CD4-positive, alpha-beta T cell treated with Interleukin-21 for 1 hour (primary cell): ENCODE measurements at places on chromosomes 16 and 17.
A peak's percentile ranks its signal among the peaks of the same experiment; 100 is the strongest.

- DNase-seq, result no peak
Measured at GRCh38 chr17:57638284-57638683, 106.8 kb downstream of the CCDC182 start.

GRCh38 chr16:87856791-87857228 lies 12.5 kb downstream of the SLC7A5 start:
- DNase-seq, result no peak

- no peak for DNase-seq
Measured at GRCh38 chr17:39576187-39576586, 31.5 kb downstream of the NEUROD2 start.

DNA sequence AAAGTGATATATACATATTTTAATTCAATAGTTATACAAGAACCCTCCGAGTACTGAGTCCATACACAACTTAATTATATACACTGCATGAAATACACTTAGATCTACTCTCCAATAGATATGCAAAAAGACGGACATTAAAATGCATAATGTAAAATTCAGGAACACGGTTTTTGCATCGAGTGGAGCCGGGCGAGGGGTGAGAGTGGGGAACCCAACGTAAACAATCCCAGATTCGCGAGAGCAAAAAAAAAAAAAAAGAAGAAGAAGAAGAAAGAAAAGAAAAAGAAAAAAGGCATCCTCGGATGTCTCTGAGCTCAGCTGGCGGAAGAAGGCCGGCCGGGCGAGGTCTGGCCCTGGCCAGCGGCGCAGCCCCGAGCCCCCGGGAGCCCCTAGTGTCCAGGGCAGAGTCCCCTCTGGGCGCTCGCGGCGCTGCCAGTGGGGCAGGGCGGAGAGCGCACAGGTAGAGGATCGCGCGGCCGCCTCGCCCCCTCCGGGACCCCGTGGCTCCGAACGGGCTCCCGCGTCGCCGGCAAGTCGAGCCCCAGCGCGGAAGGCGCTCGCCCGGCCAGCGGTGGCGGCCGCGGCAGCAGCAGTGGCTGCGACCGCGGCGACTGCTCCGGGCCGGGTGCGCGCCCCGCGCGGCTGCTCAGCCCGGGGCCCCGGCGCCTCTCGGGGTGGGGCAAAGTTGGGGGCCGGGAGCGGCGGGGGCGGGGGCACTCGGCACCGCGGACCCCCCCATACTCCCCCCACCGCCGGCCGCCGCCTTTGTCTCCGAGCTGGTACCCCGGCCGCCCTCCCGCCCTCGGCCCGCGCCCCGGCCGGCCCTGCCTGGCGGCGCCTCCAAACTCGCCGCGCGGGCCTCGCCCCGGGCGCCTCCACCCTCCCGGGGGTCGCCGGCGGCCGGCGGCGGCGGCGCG lies 9.6 kb upstream of the ZFHX3 start:
- DNase-seq, result no peak

- DNase-seq, result no peak
Measured at GRCh38 chr17:46958041-46958591, 20.9 kb downstream of the RPRML start.

GRCh38 chr16:89197633-89198416 lies 2.5 kb downstream of the SLC22A31 start:
- no peak for DNase-seq

GRCh38 chr17:51120357-51120738 lies 320 bp downstream of the SPAG9 start:
- peak; percentile 57 for DNase-seq

GRCh38 chr16:85873153-85873552 lies 25.8 kb upstream of the IRF8 start:
- DNase-seq, result no peak

- no peak for DNase-seq
Measured at GRCh38 chr17:32671896-32672295, 185.1 kb downstream of the CDK5R1 start.

DNA sequence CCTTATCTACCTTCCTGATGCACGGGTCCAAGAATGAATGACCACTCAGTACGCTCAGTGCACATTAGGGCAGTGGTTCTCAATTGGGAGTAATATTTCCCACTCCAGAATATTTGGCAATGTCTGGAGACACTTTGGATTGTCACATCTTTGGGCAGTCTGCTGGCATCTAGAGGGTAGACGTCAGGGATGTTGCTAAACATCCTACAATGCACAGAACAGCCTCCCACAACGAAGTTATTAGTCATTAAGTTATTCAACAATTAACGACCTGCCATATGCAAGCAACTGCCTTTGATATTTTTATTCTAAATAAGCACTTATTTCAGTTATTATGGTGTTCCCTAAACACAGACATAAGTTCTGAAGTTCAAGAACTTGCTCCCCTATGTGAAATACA lies 669.3 kb downstream of the TOX3 start:
- no peak for DNase-seq

DNA sequence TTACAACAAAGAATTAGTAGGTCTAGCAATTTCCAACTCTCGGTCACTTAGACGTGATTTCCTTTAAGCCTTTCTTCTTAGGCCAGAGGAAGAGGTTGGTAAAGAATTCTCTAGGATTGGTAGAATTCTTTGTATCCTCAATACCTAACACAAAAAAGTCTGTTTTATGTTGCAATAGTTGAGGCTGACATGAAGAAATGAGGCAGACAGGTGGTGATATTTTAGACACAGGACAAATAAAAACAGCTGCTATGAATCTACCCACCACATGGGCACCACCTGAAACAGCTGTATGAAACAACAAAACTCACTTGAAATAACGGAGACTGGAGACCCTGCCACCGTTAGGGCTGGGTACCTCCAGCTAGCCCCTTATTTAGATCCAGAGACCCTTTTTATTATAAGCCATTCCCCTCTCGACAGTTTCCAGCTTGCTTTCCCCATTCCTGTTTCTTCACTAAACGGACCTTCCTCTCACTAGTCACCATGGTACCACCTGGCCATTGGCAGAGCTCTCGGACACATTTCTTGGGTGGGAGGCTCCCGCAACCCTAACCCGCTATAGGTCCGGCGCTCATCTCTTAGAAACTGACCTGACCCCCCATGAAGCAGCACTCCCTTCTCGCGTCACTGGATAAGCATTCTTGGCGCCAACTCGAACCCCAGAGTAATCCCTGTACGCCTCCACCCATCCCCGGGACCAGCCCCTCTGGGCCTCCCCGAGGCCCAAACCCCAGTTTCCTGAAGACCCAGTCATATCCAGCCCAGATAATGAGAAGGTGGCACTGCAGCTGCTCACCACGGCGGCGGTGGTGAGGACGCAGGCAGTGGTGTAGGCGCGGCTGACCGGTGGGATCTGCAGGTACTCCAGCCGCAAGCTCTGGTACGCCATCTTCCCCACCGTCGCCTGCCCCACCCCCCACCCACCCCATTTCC lies at the start of gene DERL2:
DERL2 (minus strand) TSS at position 909 of the 936 bp plus-strand sequence; CDS start at position 892, 17 bp downstream.
- DNase-seq, result peak; percentile 7

GRCh38 chr16:49524216-49524946 lies 150.8 kb downstream of the C16orf78 start:
- no peak for DNase-seq

DNA sequence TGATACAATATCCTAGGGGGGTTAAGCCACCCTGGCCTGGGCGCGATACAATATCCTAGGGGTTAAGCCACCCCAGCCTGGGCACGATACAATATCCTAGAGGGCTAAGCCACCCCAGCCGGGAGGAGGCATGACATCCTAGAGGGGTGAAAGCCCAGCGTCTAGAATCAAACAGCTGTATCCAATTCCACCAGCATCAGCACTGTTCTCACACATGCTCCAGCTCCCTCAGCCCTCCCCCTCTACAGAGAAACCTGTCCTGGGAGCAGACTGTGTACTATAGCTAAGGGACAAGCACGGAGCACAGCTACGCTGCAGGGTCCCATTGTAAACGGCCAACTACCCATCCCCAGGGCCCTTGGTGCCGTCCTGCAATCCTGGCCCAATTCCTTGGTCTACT lies 6.2 kb downstream of the GINS2 start:
- DNase-seq, result no peak

DNA sequence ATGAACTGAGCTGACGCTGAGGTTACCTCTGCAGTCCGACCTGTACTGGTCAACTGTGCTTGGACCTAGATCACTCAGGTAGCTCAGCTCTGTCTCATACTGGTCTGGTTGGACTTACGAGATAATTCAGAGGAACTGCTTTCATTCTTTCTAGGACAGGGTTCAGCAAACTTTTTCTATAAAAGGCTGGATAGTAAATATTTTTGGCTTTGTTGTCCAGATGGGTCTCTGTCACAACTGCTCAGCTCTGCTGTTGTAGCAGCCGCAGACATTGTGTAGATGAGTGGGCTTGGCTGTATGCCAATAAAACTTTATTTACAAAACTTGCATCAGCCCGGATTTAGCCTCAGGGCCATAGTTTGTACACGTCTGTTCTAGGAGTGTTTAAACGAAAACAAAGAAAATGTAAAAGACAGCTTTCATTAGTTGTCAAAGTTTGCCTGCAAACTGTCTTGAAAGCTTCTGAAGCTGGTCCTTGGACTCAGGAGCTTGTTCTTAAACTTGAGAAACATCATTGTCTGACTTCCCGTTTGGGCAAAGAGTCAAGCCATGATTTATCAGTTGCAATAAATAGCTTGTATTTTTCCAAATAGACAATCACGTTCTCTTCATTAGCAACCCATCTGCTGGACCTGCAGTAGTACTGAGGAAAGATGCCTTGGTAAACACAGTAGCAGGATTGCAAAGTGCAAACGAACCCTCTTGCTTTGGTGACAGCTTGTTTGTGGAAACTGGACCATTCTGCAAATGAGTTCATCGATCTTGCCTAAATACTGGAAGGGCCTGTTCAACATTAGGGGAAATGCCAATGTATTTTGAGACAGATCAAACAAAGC lies 253.4 kb downstream of the SNX29 start:
- no peak for DNase-seq

GRCh38 chr17:5516060-5516792 lies 29.9 kb downstream of the MIS12 start:
- no peak for DNase-seq

DNA sequence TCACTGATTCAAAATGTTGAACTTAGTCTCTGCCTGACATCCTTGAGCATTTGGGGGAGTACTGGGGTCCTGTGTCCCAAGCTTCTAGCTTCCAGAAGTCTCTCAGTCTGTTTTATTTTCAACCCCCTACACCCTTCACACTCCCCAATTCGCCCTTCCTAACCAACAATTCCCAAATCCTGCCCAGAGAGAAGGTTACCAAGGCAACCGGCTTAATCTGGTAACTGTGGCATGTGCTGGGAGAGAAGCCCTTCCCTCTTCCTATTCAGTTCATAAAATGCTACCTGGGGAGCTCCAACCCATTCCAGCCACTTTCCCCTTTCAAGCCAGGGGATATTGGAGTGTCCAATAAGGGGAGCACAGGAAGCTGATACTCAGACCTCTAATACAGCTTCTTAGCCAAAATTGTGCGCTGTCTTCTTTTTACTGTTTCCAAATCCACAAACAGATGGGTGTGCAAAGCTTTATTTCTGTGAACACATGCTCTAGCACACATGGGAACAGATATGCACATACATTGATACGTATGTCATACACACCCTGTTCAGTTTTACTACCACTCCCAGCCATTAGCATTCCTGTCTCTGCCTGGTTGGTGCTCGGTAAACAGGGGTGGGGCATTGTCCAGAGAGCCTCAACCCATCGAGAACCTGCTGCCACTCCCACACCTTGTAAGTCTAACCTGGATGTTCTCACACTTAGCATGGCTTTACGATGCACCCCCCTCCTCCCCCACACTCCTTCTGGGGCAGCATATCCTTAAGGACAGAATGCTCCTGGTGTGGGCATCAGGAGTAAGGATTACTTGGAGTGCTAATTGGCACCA lies 1.1 kb upstream of the RAPGEFL1 start:
- no peak for DNase-seq

DNA sequence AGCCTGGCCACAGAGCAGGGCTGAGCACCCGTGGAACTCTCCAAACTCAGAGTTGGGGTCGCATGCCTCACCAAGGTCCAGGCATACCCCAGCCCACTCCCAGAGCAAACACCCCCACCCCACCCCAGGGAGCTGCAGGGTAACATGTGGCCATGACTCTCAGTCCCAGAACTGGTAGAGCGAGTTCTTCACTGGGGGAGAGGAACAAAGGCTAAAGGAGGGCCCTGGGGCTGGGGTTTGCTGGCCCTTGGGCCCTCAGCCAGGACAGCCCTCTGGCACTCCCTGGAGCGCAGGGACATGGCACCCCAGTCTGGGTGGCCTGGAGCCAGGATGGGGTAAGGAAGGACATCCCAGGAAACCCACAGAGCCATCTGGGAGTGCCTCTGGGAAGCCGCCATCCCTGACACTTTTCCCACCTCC lies 4.2 kb downstream of the HID1 start:
- no peak for DNase-seq

DNA sequence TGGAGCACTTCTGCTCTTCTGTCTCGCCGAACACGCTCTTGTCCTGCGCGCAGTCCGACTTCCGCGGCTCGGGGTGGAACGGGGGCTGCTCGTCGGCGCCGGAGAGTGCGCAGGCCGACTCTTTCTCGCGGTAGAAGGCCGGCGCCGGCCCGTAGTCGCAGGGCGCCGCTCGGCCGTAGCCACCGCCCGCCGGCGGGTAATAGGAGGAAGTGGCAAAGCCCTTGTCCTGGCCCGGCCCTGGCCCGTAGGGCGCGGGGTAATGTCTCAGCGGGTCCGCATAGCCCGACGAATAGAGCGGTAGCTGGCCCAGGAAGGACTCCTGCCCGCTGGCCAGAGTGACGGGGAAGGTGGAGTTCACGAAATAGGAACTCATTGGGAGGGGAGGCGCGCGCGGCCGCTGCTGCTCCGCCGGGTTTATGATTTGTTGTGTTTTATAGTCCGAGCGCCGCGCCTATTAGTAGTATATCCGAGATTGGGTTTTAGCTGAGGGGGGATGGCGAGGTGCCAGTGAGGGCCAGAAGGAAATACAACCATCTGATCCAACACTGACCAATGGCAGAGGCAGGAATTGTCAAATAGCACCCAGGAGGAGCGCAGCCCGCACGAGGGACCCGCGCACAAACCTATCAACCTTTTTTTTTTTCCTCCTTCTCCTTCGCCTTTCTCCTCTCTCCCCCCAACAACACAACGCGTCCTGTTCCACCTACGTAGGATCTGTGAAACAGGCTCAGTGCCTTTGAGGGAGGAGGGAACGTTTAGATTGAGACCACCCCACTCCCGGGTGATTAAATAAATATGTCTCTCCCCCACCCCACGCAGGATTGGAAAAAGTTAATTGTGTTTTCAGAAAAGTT lies 4.4 kb upstream of the HOXB5 start:
- peak; percentile 50 for DNase-seq

DNA sequence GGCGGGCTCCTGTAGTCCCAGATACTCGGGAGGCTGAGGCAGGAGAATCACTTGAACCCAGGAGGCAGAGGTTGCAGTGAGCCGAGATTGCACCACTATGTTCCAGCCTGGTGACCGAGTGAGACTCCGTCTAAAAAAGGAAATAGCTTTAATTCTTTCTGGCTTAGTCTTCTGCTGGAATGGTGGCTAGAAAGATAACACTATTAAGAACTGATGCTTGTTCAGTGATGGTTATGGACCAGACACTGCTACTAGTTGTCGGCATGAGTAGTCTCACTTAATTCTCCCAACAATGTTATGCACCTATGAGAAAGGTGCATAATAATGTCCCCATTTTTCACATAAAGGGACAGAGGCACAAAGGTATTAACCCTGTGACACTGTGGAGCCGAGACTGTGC lies 188.7 kb downstream of the HS3ST3A1 start:
- DNase-seq, result no peak
